ENCODE measurements at places on chromosomes 5 and 9. TPM values are rescaled to one million over a fixed set of nuclear protein-coding genes. Genes with fewer than 3 reads are reported as not detected.

Gene SLC27A6
- not detected for total RNA-seq

Gene CTXN3
- not detected for total RNA-seq

Gene JAKMIP2
- 1.4 TPM for total RNA-seq

Gene IL13
- total RNA-seq: not detected

Gene ECSCR
- total RNA-seq: 0.36 TPM

Gene SHC3
- 26.5 TPM for total RNA-seq

Gene TCF7
- 1.1 TPM for total RNA-seq

Gene ABLIM3
- 13.9 TPM for total RNA-seq

Gene TMEM174
- total RNA-seq: not detected

Gene CCL27
- total RNA-seq: not detected
